COR-L47 (cell line): ENCODE measurements at places on chromosomes 6 and 20.
A peak's percentile ranks its signal among the peaks of the same experiment; 100 is the strongest.

- no peak for DNase-seq
Observed at GRCh38 chr6:131950767-131951575, at the start of gene CCN2. Gene CCN2, minus strand, starts transcription at chr6:131951372. Its CDS starts 200 bp downstream, at chr6:131951172.

GRCh38 chr6:71531006-71531405, 242.4 kb downstream of the OGFRL1 start:
- DNase-seq: no peak

- no peak for DNase-seq
Observed at GRCh38 chr6:168179133-168179532, 100.1 kb upstream of the FRMD1 start.

GRCh38 chr6:141077355-141078333, 1055.1 kb upstream of the GJE1 start:
- no peak for DNase-seq

DNA sequence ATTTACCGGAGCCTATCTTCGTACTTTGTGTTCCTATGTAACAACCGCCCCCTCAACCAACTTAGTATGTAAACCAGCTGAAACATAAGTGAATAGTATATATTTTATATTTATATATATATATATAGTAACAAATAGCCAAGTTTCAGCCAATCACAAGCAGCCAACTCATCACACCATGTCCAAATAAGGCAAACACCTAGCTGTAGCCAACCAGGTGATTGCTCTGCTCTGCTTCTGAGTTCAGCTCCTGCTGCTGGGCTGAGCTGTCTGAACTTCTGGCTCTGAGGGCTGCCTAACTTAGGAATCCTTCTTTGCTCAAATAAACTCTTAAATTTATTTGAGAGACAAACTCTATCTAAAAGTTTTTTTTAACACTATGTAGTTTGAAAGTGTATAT, 101.6 kb upstream of the SOX4 start:
- DNase-seq: no peak

DNA sequence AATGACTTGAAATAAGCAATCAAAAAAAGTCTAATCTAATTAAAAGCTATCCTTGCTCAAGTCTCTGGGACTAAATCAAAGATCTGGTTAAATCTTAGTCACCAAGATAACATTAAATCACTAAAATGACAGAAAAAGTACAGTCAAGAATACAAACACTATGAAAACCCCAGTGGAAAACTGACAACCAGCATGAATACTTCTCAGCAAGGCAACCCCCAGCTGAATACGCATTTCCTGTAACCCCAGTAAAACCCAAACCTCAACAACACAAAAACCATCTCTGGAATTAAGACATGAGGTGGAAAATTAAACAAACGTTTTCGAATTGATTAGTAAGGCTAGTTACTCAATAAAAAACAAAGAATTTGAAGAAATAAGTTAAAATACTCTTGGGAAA, 23.7 kb upstream of the ZC3H12D start:
- DNase-seq: no peak

GRCh38 chr6:29793036-29793356, 34.6 kb upstream of the HLA-G start:
- no peak for DNase-seq

DNA sequence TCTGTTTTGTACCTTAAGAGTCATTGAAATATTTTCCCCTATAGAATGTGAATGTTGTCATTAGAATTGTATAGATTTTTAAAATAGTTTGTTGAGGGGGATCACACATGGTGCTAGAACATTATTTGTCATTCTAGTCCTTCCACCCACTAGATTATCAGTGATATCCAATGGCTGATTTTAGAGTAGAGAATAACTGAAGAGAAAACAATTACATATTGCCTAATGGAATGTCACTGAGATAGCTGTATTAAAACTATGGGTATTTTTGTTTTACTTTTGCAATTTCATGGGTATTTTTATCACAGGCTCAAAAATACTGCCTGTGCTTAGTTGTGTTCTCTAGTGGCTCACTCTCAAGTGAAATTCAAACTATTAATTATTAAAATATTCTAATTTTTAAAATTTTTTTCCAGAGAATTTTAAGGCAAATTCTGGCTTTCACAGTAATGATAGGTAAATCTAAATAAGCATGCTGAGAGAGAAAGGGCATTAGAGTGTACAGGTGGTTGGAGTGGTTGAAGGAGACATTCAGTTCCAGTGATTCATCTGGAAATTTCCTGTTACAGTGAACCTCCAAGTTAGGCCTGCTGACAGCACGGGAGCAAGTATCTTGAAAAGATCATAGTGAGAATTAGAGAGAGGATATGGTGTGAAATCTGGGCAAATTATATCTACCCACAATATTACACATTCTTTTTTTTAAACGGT, 399.6 kb downstream of the NKAIN2 start:
- DNase-seq: no peak

DNA sequence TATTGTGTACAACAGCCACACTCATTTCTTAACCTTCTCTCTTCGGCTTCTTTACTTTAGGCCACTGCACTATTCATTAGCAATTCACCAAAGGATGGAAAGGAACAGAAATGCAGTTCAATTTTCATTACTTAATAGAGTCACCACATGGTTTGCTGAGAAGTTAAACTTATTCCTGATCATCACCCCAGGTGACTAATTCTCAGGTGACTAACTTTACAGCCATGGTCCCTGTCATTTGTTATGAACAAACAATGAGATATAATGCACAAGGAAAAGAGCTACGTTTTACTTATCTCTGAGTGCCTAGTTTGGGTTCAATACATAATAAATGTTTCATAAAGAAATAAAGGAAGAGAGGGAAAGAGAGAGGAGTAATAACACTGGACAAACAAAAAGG, 45.8 kb upstream of the DST start:
- DNase-seq: no peak

- no peak for DNase-seq
Observed at GRCh38 chr6:39111280-39111679, 3.7 kb downstream of the SAYSD1 start.

GRCh38 chr6:122792766-122793165, 3.7 kb downstream of the SMPDL3A start:
- no peak for DNase-seq

DNA sequence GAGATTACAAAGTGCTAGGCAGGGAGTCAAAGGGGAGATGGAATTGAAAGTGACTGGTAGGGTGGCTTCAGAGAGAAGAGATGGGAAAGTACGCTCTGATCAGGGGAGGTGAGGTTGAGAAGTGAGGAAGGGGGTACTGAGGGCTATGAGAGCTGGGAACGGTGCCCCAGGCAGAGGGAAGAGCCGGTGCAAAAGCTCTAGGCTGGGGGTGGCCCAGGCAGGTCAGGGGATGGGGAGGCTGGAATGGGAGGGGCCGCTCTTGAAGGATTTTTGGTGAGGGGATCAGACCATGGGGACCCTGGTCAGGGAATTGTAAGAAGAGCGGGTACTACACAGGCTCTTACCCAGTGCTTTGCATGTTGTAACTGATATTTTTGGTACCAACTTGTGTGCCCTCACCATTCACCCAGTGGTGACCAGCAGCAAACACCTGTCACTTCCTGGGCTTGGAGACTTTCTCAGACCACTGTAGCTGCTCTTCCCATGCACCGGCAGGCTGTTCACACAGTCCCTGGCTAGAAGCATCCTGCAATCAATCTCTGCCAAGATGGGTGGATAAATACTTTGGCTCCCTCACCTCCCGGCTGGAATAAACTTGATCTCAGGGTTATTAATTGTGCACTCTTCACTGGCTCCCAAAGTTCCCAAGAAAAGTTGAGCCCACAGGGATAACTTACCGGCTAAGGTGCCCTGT, 24.0 kb downstream of the PCK1 start:
- DNase-seq: peak; percentile 3

DNA sequence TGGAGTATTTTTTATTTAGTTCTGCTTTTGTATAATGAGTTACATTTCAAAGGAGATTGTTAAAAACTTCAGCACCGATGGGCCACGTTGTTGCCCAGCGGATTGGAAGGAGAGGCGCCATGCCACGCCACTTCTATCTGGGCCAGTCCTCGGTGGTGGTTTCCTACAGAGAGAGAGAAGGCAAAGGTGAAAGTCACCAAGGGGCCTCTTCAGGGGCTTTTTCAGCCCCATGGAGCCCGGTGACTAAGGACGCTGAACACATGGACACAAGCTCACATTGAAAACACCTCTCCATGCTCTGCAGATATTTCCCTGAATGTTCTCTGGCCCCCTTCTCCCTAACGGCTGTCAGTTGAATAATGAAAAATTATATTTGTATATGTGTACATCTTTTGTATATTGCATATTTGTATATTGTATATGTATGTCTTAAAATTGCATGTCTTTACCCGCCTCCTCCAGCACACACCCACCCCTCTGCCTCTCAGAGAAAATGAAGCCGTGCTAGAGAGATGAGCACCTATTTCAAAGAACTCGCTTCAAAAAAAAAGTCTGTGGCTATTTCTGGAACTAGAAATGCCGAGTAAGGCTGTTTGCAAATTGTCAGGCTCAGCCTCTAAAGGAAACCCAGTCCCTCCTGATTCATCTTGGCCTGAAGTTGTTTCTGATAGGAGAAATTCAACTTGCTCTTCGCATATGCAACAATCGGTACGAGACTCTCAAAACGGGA, 91.9 kb upstream of the CDH4 start:
- no peak for DNase-seq

DNA sequence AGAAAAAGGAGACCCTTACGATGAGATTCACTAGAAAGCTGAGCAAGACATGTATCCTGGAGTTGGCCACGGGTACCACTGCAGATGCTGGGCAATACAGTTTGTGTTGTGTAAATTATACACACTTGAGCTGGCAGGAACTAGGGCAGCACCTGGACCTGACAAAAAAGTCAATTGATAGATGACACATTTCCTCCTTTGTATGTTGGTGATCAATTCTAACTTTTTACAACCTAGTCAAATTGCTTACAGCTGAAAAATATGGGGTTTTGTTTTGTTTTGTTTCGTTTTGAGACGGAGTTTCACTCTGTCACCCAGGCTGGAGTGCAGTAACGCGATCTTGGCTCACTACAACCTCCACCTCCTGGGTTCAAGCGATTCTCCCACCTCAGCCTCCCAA, 108.9 kb downstream of the UST start:
- DNase-seq: no peak

- DNase-seq: no peak
Observed at GRCh38 chr6:25649611-25650010, 2.4 kb upstream of the SCGN start.

DNA sequence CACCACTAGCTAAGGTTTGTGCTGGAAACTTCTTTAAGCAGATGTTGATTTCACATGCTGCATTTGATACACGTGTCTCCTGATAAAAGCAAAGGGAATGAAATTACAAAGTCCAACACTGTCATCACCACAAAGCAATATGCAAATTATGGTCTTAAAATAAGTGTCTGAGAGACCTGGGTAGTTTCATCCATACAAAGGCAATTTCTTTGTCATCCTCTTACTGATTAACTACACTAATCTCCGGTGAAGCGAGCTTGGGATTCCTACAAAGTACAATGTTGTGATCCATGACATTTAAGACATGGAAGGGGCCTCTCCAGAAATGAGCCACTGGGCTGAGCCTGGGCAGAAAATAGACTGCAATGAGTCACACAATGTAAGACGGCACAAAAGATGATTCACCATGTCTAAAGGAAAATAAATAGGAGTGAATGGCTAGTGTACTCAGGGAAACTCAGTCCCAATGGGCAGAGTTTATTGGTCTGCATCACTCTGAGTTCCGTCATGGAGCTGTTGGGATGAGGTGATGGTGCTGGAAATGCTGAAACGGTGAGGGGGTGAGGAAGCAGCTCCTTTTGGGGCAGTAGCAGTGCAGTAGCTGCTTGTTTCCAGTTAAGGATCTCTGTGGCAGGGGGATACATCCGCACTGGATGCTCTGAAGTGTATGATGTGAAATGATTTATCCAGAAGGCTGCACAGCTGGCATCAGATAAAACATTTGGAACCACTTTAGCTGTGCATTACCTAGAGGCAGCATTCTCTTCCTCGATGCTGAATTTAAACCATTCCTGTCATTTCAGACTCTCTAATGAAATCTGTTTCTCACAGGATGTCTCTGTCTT, 103.3 kb downstream of the IBTK start:
- no peak for DNase-seq

DNA sequence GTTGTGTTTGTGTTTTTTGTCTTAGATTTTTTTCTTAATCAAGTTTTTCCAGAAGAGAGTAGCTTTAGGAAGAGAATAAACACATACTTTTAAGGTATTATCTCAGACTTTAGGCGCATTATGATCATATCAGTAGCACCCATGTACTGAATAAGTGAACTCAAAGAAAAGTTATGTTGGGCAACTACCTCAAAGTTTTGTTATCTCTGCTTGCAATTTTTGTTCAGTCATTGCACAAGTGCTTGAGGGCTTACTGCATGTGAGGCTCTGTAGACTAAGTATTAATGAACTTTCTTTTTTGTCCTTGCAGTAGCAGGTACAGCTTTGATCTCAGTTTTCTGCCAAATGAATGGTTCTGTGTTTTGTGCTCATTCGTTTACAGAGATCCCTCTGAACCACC, 189.0 kb downstream of the SLC16A10 start:
- DNase-seq: no peak

DNA sequence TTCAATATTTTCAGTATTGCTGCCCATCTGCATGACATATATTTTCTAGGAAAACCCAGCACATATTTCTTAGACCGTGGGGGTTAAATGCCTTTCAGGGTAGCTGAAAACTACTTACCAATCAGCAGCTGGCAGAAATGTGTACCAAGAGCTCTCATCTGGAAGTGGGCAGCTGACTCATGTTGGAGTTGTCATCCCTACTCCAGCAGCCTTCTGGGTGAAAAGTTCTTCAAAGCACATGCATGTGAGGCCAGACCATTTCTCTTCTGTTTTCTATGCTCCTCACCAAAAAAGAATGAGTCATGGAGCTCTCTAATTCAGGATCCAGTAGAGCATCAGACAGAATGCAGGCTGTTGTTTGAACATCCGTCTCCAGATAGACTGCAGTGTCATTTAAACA, 135.5 kb downstream of the PAX1 start:
- DNase-seq: no peak

DNA sequence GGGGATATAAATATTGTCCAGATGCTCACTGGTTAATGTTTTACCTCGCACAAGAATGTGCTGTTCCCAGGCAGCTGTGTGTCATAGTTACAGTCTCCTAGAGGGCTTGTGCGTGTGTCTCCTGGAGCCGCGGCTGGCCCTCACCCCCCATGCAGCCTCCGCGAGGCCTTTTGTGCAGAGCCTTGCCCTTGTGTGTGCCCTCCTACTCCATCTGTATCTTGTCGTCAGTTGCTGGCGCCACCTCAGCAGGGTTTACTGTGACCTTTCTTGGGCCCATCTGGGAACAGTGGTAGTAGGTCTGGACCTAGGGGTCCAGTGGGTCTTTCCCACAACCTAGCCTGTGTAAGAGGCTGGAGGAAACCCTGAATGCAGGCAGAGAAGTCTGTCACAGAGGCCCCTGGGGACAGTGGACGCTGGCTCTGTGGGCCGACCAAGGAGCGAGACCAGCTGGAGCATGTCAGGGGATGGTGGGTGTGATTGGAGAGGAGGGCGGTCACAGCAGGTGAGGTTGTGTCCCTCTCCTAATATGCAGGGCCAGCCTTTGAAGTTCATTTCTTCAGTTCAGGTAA, 35.2 kb downstream of the PPP1R14C start:
- no peak for DNase-seq

- no peak for DNase-seq
Observed at GRCh38 chr6:136317971-136318370, 28.3 kb upstream of the BCLAF1 start.
